Stomach (tissue), 19 donors: ENCODE measurements at places on chromosomes 7 and 10. TPM values are rescaled to one million over a fixed set of nuclear protein-coding genes. Genes with fewer than 3 reads are reported as not detected.
A peak's percentile ranks its signal among the peaks of the same experiment; 100 is the strongest.

DNA sequence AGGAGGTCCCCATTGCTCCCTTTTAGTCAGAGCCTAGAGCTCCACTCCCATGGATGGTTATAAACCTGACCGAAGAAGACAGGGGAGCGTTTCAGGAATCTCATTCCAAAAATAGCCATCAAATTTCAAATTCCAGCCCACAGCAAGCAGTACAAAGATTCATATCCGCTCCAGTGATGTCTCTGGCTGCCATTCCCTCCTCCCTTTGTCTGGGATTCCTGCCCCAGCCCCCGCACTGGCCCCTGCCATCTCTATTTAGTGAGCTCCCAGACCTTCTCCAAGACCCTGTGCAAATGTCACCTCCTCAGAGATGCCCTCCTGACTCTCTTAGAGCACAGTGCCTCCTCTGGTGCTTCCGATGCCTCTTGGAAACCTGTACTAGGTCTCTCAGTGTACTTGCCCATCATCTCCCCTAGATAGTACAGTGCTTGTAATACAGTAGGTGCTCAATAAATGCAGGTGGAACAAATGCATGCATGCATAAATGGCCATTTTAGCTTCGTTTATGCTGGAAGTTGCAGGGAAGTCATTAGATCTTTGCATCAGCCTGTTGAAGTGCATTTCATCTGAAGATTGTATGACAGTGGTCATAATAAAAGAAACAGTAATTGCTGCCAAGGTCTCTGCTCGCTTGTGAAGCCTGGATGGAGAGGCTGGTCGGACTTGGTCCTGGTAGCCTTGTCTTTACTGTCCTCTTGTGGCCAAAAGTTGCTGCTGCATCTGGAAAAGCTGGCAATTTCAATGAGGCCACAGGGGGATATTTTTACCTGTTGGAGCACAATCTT is 32.0 kb upstream of the HABP2 start:
- DNase-seq = peak; percentile 92

GRCh38 chr7:28682801-28683200 is 270.5 kb downstream of the CREB5 start:
- DNase-seq = no peak

Gene FGF8
- not detected for polyA plus RNA-seq

GRCh38 chr10:132627666-132628531 is 90.3 kb downstream of the INPP5A start:
- peak; percentile 47 for DNase-seq

Gene ACSL5
- polyA plus RNA-seq = 16.9 TPM

DNA sequence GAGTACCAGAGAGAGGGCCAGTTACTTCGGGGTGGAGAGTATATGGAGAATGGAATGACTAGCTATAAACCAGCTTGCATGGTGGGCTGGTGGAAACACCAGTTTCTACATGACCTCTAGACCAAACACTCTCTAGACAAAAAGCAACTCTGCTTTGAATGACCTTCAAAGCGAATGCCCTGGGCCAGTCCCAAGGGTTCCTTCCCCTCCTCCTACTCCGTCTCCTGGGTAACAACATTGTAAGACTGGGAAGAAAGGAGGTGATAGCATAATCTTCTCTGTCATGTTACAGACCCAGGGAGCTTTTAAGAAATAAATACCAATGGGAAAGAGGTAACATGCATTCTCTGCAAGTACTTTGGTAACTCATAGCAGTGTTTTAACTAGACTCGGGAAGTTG is 7.4 kb downstream of the HK1 start:
- peak; percentile 35 for DNase-seq
